Subcutaneous adipose tissue (tissue), 4 donors: ENCODE measurements at places on chromosomes 2 and 18. TPM values are rescaled to one million over a fixed set of nuclear protein-coding genes. Genes with fewer than 3 reads are reported as not detected.

The DSC1 gene
- total RNA-seq = not detected

The GAD1 gene
- not detected for total RNA-seq

The GKN1 gene
- not detected for total RNA-seq

The SLC30A3 gene
- total RNA-seq = not detected

The DYSF gene
- total RNA-seq = 18.6 TPM

The ITGB6 gene
- total RNA-seq = not detected

The CNGA3 gene
- not detected for total RNA-seq

The SPATA3 gene
- not detected for total RNA-seq

The BMP10 gene
- total RNA-seq = not detected

The SPC25 gene
- total RNA-seq = not detected

The REG1A gene
- total RNA-seq = not detected

The POTEI gene
- not detected for total RNA-seq
